ENCODE measurements at places on chromosomes 3 and 15.

DNA sequence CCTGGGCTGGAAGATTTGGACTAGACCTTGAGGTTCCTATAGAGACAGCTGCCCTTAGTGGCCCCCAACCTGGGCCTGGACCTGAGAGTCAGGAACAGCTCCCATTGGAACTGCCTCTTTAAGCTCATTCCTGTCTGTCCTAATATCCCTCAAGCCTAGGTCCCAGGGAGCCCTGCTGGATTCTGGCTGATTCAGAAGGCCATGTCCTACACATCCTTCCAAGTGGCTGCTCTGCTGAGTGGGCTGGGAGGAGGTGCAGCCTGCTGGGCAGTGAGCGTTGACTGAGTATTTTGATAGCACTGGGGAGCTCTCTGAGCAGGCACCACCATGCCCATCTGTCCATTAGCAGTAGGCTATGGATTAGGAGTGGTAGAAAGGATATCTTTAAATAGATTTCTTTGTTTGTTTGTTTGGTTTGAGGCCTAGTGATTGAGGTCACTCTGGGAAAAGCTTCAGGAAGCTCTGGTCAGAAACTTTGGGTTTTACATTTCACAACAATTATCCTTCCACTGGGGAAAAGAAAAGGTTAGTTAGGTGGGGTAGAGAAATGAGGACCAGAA, 54.6 kb upstream of the ATOSA start:
- DNase-seq = no peak

DNA sequence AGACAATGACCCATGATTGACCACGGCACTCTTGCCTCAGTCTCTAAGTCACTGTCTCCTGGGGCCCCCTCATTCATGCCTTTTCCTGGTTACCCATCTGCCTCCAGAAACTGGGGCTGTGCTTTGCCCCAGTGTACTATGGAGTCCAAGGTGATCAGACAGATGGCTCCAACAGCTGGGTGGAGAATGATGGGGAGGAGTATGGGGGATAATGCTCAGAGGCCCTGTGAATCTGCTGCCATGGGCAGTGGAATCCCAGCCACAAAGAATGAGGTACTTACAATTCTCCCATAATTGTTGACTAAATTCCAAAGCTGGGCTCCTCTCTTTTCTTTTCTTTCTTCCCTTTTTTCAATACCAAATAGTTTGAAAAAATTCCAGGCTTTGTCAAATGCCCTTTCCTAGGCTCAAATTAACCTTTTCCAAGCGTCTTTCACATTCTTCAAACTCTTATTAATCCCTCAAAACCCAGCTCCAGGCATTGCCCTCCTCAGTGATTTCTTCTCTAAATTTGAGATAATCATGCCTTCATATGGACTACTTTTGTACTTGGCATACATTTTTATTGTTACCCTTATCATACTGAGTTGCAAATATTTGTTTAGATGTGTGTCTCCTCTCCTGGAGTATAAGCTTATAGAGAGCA, 148.5 kb upstream of the ICE2 start:
- no peak for DNase-seq

DNA sequence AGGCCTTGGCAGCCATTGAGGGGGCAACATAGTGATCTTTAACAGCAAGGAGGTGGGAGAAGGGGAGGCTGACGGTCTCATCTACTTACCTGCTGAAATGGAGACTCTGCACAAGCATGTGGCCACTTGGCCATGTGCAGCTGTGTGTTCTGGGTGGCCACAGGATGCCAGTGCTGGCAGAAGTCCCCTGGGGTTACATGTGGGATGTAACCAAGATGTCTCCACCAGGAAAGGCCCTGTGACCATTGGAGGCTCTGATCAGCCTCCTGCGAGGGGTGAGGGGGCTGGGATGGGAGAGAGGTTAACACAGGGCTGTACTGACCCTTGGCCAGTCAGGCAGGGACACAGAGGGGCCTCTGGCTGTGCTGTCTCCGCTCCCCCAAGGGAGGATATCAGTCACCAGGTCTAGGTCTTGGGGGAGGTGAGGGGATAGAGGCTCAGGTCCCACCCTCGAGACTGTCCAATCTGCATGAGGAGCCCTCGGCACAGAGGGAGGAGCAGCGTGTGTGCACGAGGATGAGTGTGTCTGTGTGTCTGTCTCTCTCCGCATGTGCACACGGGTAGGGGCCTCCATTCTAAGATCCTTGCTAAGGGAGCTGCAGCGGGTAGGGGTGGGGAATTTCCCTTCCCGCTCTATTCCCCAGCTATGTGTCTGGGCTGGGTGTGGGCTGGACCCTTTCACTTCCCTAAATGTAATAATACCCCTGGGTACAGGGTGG, 19.5 kb downstream of the PRKCD start:
- DNase-seq = no peak

- DNase-seq = no peak
These were observed 197.2 kb downstream of the MEIS2 start for GRCh38 chr15:36903195-36903594.

DNA sequence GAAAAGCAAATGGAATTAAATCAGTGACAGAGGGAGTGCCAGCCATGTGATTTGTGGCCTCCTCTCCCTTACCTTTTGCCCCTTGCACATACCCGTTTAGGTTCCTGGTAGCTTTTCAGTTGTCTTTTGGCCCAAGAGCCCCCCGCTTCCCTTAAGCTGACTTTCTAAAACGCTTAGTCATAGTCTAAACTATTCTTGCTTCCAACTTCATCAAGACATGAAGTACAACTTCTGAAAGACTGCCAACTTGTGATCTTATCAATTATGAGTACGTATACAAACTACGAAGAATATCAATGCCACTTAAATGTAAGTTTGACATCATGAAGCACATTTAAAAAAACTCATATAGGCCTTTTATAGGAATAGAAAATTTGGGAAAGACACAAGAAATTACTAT, 61.9 kb downstream of the EIF3J start:
- no peak for DNase-seq

DNA sequence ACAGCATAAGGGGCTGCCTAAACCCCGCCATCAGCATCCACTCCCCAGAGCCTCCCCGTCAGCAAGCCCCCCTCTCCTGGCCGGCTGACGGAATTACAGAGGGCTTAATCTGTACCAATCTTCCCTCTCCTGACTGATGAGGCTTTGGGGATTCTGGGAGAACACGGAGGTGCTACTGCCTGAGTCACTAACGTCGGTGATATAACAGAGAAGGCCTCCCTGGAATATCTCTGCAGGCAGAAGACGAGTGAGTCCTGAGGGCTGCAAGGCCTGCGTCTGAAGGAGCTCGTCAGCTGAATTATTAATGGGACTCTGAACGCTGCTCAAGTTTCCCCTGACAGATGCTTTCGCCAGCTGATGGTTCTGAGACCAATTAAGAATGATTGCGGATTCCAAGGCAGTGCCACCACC, 147.7 kb downstream of the XXYLT1 start:
- peak; percentile 10 for DNase-seq

- DNase-seq = no peak
These were observed 147.2 kb upstream of the TPM1 start for GRCh38 chr15:62895139-62895866.

DNA sequence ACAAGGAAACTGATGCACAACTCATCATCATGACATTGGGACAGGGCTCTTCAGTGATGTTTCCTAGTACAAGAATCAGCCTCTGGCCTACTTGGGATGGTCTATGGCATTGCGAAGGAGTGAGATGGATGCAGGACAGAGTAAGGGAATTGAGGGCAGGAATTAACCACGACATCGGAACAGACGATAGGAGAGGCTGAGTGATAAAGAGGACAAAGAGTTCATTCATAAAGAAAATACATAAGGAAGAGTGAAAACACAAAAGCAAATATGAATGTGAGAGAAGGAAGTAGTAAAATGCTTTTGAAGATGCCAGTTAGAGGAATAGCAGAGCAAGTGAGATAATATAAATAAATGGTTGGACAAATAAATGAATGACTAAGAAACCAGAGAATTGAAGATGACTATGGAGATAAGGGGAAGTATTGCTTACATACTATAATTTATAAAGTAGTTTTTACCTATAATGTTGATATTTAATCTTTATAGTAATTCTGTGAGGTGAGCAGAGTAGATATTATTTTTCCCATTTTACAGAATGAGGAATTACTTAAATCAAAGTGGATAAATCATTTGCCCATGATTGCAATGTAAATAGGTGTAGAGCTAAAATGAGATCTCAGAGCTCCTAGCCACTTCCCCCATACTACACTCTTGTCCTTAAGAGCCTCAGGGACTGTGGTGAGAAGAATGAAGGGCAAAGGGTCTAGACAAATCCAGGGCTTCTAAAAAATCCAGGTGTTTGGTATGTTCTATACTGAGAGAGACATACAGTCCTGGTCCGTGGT, 203.3 kb downstream of the DTWD1 start:
- no peak for DNase-seq

- no peak for DNase-seq
These were observed 91.7 kb downstream of the MCTP2 start for GRCh38 chr15:94323076-94323475.

DNA sequence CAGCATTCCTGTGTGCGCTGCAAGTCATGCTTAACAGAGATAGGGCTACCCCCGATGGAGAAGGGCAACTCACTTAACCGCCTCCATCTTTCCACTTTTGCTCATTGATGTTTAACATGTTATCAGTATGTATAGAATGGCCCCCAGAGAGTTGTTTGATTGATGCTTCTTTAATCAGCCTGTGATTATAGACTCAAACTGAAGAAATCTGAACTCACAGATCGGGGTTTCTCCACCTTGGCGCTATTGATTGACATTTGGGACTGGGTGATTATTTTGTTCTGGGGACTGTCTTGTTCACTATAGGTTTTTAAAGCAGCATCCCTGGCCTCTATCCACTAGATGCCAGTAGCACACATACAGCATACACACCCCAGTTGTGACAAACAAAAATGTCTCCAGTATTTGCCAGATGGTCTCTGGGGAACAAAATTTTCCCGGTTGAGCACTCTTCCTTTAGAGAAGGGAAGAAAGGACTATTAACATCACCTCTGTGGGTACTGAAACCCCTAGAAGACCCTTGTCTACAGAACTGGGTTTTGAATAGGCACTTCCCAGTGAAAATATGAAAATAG, 54.4 kb downstream of the LARS2 start:
- no peak for DNase-seq

DNA sequence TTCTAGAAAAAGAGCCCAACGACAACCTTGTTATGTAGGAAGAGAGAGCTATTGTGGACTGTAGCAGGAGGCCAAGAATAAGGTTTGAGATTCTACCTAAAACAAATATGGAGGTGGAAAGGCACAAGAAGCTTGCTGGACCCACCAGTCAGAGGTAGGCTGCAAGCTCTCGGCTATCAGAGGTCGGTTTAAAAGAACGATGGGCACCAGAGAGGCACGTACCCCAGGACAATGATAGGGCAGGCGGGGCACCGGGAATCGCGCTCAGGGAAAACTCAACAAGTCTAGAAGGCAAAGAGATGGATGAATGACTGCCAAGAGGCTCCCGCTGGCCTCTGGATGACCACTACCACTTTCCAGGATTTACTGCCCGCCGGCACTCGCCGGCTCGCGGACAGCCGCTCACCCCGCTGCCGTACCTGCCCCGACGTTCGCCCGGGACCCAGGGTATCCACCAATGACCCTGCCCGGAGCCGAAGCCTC, 1.1 kb downstream of the HDGFL3 start:
- DNase-seq = no peak

GRCh38 chr15:85579957-85580694, 199.7 kb downstream of the AKAP13 start:
- DNase-seq = no peak

GRCh38 chr15:42284551-42284950, 11.3 kb upstream of the TMEM87A start:
- DNase-seq = no peak

DNA sequence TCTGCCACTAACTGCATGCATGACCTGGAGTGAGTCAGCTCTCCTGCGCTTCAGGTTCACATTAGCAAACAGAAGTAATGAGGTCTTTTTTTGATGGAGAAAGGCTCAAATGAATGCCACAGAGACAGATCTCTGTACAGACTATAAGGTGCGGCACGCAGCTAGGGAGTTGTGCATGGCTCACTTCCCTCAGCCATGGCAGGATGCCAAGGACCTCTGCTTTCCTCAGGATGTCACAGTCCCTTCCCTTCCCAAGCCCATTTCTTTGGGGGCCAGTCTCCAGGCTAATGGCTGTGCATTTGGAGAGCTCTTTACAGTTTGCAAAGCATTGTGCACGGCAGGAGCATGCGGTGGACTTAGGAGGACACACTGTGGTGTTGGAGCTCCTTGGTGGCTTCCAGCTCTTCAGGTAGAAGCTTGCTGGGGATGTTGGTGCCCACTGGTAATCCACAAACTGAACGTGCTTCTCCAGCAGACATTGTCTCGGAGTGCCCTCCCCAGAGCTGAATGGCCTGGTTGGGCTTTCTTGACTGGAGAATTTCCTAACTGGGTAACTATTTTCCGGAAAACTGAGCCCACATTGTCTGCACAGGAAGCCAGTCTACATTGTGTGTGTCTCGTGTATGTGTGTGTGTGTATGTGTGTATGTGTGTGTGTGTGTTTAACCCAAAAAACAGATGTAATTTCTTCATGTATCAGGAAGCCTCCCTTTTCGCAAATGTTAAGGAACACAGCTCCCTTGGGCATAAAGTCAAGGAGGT, 172.5 kb upstream of the TLE3 start:
- DNase-seq = no peak

DNA sequence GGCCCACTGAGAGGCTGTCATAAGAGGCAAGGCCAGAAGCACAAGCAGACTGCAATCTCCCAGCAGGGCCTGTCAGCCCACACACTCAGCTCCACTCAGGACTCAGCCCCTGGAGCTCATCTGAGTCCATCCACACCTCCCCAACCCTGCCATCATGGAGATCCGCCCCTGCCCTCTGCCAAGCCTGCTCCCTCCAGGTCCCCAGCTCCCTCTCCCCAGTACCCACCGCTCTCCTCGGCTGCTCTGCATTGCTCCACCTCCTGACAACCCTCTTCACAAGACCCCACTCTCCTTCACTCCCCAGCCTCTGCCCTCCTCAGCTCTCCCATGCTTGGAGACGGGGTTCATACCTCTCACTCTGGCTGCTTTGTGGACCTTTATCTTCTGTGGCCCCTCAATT, 11.1 kb downstream of the POC1A start:
- DNase-seq = no peak

DNA sequence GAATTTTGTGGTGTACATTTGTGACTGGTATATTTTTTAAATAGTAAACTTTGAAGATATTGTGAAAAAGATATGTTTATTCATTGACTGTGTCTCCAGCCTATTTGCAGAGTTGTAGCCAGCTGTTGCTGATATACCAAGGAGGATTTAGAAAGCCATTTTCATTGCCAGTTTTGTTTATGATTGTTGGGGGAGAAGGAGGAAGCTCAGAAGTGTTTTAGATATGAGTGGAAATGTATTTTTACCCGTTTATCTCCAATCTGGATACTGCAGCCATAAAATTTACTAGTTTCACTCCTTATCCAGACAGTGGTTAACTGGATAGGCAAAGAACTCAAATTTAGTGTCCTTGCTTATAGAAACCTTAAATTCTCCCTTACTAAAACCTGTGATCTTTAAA, 18.8 kb downstream of the ATP11B start:
- no peak for DNase-seq

DNA sequence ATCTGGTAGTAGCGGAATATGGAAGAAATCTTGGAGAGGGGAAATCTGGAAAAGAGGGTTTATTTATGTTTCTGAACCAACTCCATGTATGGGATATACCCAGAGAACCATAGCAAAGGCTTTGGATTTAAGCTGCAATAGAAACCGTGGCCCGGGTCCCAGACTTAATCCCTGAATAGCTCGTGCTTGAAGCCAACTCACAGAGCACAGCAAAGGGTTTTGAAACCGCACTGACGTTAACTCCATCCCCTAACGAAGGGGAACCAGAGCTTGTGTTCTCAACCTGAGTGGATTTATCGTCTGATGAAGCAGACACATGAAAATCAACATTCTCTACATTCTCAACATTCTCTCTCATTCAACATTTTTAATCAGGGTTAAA, 154.6 kb downstream of the APBA2 start:
- no peak for DNase-seq
